OCI-M1 (cell line): ENCODE measurements at places on chromosomes 2 and 18.

GRCh38 chr2:45713591-45713990 is 62.1 kb downstream of the PRKCE start:
- DNase-seq = no peak

- DNase-seq = no peak
Measured at GRCh38 chr2:207494137-207494536, 35.6 kb upstream of the CREB1 start.

DNA sequence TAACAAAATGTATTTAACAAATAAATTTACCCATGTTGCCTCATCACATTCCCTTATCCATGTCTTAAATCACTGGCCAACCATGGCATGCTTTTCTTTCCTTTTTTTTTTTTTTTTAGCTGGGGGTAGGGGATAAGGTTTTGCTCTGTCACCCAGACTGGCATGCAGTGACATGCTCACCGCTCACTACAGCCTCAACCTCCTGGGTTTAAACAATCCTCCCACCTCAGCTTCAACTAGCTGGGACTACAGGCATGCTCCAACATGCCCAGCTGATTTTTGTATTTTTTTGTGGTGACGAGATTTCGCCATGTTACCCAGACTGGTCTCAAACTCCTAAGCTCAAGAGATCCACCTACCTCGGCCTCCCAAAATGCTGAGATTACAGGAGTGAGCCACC is 266.4 kb downstream of the THSD7B start:
- DNase-seq = no peak

DNA sequence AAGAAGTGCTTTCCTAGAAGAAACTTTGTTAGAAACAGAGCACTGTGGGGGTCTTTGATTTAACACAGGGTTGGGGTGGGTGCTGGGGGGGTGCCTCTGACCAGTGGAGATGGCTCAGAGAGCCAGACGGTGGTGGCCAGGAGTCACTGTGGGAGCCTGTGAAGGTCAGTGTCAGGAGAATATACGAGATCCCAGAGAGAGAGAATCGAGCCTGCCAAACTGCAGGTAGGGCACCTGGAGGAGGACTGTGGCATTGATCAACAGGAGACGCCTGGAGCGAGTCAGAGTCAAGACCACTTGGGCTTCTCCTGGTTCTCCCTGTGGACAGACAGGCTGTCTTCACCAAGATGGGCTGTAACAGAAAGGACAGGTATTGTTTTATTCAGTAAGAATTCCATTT is 136.5 kb upstream of the TWIST2 start:
- no peak for DNase-seq

GRCh38 chr2:178084273-178084672 is 11.7 kb upstream of the PDE11A start:
- no peak for DNase-seq
